HTR-8/SVneo (cell line): ENCODE measurements at places on chromosomes 7 and 10.
A peak's percentile ranks its signal among the peaks of the same experiment; 100 is the strongest.

GRCh38 chr10:110947061-110947595 lies 27.7 kb downstream of the SHOC2 start:
- DNase-seq = peak; percentile 3

- DNase-seq = no peak
These were observed 238.1 kb downstream of the CAMK1D start for GRCh38 chr10:12587451-12587888.

DNA sequence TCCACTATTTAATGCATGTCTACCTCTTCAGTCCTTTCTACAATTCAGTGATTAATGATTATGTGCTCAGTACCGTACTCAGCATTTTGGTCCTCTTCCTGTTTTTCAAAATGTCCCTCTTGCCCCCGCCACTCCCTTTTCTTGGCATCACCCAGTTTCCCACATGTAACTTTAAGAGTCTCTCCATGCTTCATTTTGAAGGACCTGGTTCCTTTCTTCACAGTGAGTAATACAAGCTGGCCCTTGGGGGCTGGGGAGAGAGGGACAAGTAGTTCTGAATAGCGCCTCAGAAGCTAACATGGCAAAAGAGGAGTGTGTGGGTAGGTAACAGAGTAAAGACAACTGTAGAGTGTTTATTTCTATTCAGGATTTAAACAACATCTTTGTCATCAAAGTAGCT lies 34.6 kb upstream of the SLIT1 start:
- no peak for DNase-seq

DNA sequence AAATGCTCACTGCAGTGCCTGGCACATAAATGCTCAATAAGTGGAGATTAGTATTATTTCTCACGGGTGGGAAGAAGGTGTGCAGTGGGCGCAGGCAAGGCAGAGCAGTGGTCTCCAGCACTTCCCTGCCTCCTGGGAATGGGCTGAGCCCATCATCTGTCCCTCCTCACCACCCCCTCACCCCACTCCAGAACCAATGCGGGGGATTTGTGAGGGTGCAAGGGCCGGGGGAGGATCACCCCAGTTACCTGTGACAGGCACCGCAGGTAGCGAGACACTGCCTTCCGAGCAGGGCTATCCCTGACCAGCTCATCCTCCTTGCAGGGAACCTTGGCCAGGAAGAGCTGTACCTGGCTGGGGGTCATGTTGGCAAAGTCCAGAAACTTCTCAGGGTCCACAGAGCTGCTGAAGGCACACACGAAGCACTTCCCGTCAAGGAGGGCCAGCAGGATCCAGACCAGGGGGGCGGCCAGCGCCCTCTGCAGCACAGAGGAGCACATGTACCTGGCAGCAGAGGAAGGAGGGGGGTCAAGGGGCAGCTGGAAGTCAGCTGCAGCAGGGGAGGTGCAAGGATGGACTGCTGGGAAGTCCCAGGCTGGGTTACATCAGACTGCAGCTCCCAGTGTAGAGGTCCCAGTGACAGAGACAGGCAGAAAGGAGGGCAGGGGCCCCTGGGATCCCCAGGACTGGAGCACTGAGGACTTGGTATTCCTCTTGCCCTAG lies 2.8 kb downstream of the CALHM3 start:
- DNase-seq = no peak

DNA sequence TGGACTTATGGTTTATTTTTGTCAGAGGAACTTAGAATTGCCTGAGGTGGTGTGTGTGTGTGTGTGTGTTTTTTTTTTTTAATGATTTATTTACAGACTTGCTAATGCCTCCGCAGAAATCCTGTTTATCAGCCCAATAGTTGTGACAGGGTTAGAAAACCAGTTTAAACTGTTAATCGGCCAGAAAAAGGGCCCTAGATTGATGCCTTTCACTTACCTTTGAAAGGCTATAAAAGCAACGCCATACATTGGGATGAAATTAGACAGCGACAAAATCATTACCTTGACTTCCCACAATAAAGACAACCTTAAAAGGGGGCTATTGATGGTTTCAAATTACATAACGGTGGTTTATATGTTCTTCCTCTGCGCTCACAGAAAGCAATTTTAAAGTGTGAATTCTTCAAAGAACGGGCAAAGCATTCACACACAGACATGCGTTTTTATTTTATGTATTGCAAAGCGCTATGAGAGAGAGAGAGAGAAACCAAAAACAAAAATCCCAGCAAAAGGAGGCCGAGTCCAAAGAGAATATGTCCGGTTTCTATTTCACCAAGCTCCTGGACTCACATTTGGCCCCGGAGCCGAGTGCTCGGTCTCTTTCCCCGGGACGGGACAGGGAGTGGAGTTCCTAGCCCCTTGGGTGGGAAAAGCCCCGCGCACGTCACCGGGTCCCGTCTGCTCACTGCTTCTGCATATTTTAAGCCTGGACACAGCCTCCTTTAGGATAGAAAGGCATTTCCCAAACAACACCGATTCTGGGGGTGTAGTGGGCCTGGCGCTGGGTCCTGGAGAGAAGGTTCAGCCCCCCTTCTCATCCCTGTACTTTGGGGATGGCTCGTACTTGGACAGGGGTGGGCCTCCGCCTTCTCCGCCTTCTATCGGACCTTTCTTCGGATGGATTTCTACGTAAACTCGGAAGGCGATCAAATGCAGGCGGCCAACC lies 26.8 kb upstream of the VAX1 start:
- no peak for DNase-seq

DNA sequence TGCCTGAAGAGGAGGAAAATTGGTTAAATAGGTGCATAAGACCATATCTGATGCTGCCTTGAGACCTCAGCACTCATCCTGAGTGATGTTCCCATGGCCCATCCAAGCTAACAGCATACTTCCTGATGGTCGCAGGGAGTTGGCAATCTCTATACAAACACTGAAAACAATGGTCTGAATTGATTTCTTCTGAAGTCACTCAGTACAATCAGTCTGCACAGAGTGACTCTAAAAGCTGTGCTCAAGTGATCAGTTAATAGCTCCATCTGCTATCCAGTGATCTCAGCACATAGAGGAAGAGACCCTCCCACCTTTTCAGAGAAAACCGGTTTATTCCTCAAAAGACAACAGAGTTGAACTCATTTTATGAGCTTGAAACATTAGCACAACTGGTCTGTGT lies 3.9 kb downstream of the PPP1R17 start:
- no peak for DNase-seq

DNA sequence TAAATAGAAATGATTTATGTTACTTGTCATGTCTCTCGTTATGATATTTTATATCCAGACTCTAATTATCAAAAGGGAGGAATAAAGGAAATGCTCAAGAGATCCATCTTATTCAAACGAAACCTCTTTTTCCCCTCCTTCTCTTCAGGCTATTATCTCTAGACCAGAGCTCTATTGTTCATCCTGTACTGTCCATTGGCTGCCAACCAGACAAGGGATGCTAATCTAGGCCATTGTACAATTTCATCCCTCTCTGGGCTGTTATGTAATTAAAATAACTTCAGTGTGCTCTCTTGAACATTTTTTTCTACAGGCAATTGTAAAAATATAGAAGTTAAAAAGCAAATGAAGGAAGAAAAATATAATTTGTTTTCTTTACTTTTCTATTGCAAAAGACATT lies 220.4 kb downstream of the HDAC9 start:
- DNase-seq = no peak

DNA sequence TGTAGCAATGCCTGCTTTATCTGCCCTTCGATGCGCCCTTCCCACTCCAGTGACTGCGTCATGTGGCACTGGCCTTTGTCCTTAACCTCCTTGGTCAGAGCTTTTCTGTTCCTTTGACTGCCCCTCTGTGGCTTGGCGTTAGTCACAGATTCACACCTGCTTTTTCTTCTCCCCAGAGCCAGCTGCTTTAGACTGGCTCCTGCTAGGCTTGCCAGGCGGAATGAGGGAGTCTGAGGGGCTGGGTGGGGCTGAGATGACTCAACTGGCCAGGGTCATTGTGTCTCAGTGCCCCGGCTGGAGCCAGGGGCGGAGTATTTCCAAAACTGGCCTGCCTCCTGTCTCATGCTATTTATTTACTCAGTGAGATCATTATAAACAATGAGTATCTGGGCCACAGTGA lies 194.1 kb downstream of the EMX2 start:
- DNase-seq = no peak
